CD14-positive monocyte (primary cell): ENCODE measurements at places on chromosomes 4 and X.

- H3K27ac ChIP-seq: no peak overlapping the region
- no peaks in the 10 kb centered on the region for H3K36me3 ChIP-seq
- no peaks in the 10 kb centered on the region for H3K4me1 ChIP-seq
- no peak overlapping the region for H3K4me3 ChIP-seq
Measured at GRCh38 chr4:158966091-158966490, 136.8 kb upstream of the RAPGEF2 start.

- H3K27ac ChIP-seq: no peak overlapping the region
- H3K36me3 ChIP-seq: no peaks in the 10 kb centered on the region
- no peak for DNase-seq
- H3K4me1 ChIP-seq: peaks cover under 1% of the 10 kb centered on the region
Measured at GRCh38 chr4:156783966-156784365, 187.6 kb downstream of the PDGFC start.

- no peak for DNase-seq
- no peaks in the 10 kb centered on the region for H3K4me1 ChIP-seq
Measured at GRCh38 chr4:16869594-16870245, 28.7 kb downstream of the LDB2 start.

DNA sequence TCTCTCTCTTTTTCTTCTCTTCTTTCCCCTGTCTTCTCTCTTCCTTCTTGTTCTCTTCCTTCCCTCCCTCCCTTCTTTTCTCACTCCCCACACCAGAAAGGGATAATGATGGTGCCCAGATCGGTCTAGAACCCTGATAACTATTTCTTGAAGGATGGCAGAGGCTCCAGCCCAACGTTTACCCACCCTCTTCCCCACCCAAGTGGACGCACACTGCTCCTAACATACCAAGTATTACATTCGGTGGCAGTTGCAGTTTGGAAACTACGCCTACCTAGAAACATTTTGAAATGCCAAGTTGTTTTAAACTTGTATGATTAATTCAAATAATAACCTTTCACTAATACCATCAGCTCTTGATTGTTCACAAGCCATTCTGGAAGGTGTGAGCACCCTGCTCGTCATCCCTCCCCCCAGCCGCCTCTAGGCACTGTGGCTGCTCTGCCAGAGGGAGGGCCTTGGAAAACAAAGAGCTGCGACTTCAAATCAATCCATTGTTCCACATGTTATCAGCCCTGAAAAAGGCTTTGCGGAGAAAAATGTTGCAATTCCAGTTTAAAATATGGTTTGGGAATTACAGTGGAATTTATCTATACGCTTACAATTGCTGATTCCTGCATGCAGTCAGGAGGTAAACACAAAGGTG lies 1017.5 kb upstream of the TENM3 start:
- DNase-seq: no peak
- no peak overlapping the region for H3K27ac ChIP-seq
- no peaks in the 10 kb centered on the region for H3K27me3 ChIP-seq

GRCh38 chrX:111467896-111468295 lies 43.5 kb upstream of the SERTM2 start:
- DNase-seq: no peak
- H3K4me1 ChIP-seq: no peaks in the 10 kb centered on the region
- no peaks in the 10 kb centered on the region for H3K27me3 ChIP-seq
- H3K36me3 ChIP-seq: no peaks in the 10 kb centered on the region
- no peak overlapping the region for H3K4me3 ChIP-seq
- no peak overlapping the region for H3K27ac ChIP-seq

DNA sequence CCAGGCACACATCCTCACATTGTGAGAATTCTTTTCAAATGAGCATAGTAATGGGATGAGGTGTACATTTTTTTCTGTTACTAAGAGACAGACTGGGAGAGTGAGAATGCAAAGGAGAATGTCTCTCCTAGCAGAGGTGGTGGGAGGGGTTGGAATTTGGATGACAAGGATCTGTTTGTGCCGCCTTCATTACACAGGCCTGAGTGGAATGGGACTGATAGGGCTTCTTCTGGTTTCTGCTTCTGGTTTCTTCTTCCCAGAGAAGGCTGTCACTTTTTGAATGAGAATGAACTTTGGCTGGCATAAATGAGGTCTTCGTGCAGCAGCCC lies 55.4 kb downstream of the C4orf51 start:
- H3K27ac ChIP-seq: no peak overlapping the region
- no peaks in the 10 kb centered on the region for H3K27me3 ChIP-seq
- H3K4me1 ChIP-seq: peaks cover 11% of the 10 kb centered on the region
- H3K36me3 ChIP-seq: no peaks in the 10 kb centered on the region
- no peak overlapping the region for H3K4me3 ChIP-seq
- no peak for DNase-seq

- H3K27me3 ChIP-seq: no peaks in the 10 kb centered on the region
- H3K27ac ChIP-seq: no peak overlapping the region
- peaks cover 30% of the 10 kb centered on the region for H3K4me1 ChIP-seq
- no peak overlapping the region for H3K4me3 ChIP-seq
Measured at GRCh38 chr4:139887962-139888735, 222.5 kb downstream of the MGST2 start.

DNA sequence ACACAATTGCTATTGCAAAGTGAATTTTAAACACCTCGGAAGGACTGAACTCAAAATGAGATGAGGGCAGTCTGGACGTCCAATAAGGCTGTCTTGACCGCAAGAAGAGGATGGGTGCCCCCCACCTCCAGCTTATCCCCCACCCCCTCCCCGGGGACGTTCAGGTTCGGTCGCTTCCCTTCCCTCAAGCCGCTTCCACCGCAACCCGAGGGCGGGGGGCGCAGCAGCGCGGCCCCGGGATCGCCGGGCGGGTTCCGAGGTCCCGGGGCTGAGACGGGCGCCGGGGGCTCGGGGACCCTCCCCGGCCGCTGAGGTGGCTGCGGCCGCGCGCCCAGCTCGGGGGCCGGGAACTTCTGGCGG lies 480 bp downstream of the USP46 start:
- no peak for DNase-seq
- peaks cover 4% of the 10 kb centered on the region for H3K27me3 ChIP-seq

DNA sequence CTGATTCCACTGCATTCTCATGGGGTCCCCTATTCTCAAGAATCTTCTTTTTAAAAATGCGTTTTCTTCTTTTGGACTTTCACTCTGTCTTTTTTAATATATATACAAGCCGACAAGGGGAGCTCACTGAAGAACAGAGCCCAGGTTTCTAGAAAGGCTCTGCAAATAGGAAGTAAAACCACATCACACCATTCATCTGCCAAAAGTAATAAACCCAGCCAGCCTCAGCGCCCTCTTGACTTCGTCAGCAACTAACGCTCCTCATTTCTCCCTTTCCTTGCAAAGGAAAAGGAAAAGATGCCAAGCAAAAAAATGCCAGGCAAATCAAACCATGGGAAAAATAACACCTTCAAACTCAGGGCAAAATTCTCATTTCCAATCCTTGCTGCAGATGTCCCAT lies 136.4 kb downstream of the HHIP start:
- DNase-seq: no peak
- H3K27ac ChIP-seq: no peak overlapping the region
- no peak overlapping the region for H3K4me3 ChIP-seq
- H3K27me3 ChIP-seq: no peaks in the 10 kb centered on the region
- H3K36me3 ChIP-seq: no peaks in the 10 kb centered on the region

GRCh38 chr4:39181520-39181904 lies 817 bp upstream of the WDR19 start:
- H3K27me3 ChIP-seq: peaks cover 2% of the 10 kb centered on the region
- H3K27ac ChIP-seq: no peak overlapping the region
- peak overlapping the region; percentile 93 for H3K4me3 ChIP-seq
- DNase-seq: no peak
- peaks cover 13% of the 10 kb centered on the region for H3K4me1 ChIP-seq

- peaks cover 4% of the 10 kb centered on the region for H3K4me1 ChIP-seq
- no peaks in the 10 kb centered on the region for H3K36me3 ChIP-seq
- no peak overlapping the region for H3K27ac ChIP-seq
- no peak for DNase-seq
Measured at GRCh38 chr4:109754093-109754857, 24.4 kb upstream of the PLA2G12A start.

- no peaks in the 10 kb centered on the region for H3K27me3 ChIP-seq
- no peak overlapping the region for H3K4me3 ChIP-seq
- no peaks in the 10 kb centered on the region for H3K36me3 ChIP-seq
- H3K27ac ChIP-seq: no peak overlapping the region
- no peak for DNase-seq
Measured at GRCh38 chr4:121138039-121138825, 25.9 kb downstream of the TNIP3 start.

GRCh38 chr4:84855774-84856173 lies 110.7 kb downstream of the WDFY3 start:
- peaks cover 28% of the 10 kb centered on the region for H3K36me3 ChIP-seq
- no peak for DNase-seq
- no peaks in the 10 kb centered on the region for H3K27me3 ChIP-seq
- no peak overlapping the region for H3K27ac ChIP-seq
- no peaks in the 10 kb centered on the region for H3K4me1 ChIP-seq
- no peak overlapping the region for H3K4me3 ChIP-seq

GRCh38 chr4:54942721-54943120 lies 182.7 kb downstream of the KDR start:
- H3K36me3 ChIP-seq: no peaks in the 10 kb centered on the region
- H3K4me1 ChIP-seq: peaks cover 18% of the 10 kb centered on the region
- H3K27ac ChIP-seq: no peak overlapping the region
- H3K27me3 ChIP-seq: no peaks in the 10 kb centered on the region
- DNase-seq: peak; percentile 38

DNA sequence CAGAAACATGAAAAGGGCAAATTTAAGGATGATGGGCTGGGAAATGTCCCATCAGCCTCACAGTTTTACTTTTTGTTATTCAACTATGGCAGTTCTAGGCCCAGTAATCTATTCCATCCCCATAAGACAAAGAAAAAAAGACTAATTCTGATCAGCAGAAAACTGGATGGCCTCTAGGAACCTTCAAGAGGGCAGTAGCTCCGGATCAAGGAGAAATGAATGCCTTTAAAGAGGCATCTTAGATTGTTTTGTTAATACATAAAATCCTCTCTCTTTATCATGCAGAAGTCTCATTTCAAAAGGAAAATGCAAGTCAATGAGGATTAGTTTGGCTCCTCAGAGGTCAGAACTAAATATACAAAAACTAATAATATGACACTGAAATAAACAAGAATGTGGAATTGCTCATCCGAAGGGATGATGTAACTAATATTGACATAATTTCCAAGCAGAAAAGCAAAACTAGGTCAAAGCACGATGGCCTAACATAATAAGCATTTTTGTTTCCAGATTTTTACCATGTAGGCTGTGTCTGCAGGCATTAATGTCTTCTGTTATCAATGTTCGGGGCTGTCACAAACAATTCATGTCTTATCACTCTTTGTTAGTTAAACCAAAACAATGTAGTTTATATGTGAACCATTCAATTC lies 8.8 kb downstream of the MID1 start:
- H3K27me3 ChIP-seq: peaks cover 13% of the 10 kb centered on the region
- no peaks in the 10 kb centered on the region for H3K4me1 ChIP-seq
- H3K27ac ChIP-seq: no peak overlapping the region
- H3K4me3 ChIP-seq: no peak overlapping the region
- DNase-seq: no peak
- no peaks in the 10 kb centered on the region for H3K36me3 ChIP-seq

GRCh38 chrX:134599184-134599914 lies 58.9 kb downstream of the PLAC1 start:
- H3K4me3 ChIP-seq: no peak overlapping the region
- H3K36me3 ChIP-seq: no peaks in the 10 kb centered on the region
- H3K4me1 ChIP-seq: peaks cover 16% of the 10 kb centered on the region
- no peaks in the 10 kb centered on the region for H3K27me3 ChIP-seq

DNA sequence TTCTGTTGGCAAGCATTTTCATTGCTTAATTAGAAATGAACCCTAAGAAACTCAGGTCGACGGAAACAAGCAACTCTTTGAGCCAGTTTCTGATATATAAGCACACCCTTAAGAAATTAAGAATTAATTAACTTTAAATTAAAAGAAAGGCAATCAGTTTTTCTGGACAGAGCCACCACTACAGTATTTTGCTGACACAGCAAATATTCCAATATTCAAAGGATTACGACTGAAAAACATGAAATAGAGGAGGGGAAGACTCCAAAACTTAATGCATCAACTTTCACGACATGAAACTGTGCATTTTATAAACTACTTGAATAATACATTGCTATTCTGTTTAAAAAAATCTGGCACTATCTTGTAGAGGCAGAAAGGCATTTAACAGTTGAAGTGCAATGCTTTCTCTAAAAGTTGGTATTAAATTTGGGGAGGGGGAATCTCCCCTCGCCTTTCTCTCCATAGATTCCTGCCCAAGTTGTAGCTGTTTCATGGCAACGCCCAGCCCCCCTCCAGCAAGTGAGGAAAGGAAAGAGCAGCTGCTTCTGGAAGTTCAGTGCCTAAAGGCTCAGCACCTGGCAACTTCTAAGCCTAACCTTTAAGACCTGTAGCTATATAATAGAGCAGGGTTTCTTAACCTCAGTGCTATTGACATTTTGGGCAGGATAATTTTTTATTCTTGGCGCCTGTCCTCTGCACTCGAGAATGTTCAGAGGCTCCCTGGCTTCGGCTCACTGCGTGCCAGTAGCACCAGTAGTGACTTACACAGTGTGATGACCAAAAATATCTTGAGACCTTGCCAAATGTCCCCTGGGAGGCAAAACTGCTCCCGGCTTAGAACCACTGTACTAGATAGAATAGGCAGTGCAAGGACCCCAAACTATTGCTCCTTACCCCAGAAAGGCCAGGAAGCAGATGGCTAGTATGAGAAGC lies 6.7 kb upstream of the ZCCHC18 start:
- no peak overlapping the region for H3K4me3 ChIP-seq
- H3K4me1 ChIP-seq: no peaks in the 10 kb centered on the region
- no peaks in the 10 kb centered on the region for H3K36me3 ChIP-seq
- H3K27me3 ChIP-seq: peaks cover under 1% of the 10 kb centered on the region
- no peak for DNase-seq
- no peak overlapping the region for H3K27ac ChIP-seq

- peak overlapping the region; percentile 32 for H3K27ac ChIP-seq
- peaks cover 32% of the 10 kb centered on the region for H3K4me1 ChIP-seq
- H3K36me3 ChIP-seq: no peaks in the 10 kb centered on the region
- no peaks in the 10 kb centered on the region for H3K27me3 ChIP-seq
- H3K4me3 ChIP-seq: no peak overlapping the region
Measured at GRCh38 chr4:85928775-85929591, 430.9 kb downstream of the MAPK10 start.

GRCh38 chr4:53563824-53564223 lies 27.5 kb downstream of the LNX1 start:
- no peaks in the 10 kb centered on the region for H3K36me3 ChIP-seq
- no peak for DNase-seq
- no peak overlapping the region for H3K4me3 ChIP-seq
- H3K27ac ChIP-seq: no peak overlapping the region
- H3K27me3 ChIP-seq: no peaks in the 10 kb centered on the region

DNA sequence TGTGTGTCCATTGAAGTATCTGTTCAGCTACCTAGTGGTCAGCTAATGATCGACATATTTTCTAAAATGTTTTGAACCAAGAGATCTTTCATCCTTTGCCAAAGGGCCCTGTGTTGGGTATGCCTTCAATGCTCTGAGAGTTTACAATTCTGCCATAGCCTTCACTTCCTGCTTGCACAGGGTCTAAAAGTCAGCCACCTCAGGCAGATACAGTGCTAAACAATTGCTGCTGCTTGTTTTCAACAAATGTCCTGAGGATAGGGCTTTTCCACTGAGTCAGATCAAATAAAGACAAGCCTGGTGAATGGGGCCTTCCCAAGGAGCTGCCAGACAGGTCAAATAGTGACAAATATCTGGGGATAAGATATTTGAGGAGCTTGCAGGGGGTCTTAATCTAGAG lies 16.7 kb downstream of the AMMECR1 start:
- H3K27ac ChIP-seq: no peak overlapping the region
- no peak for DNase-seq
- no peaks in the 10 kb centered on the region for H3K4me1 ChIP-seq
- peaks cover 3% of the 10 kb centered on the region for H3K27me3 ChIP-seq
- no peaks in the 10 kb centered on the region for H3K36me3 ChIP-seq
